ENCODE measurements at places on chromosomes 12 and 14.
A peak's percentile ranks its signal among the peaks of the same experiment; 100 is the strongest.

DNA sequence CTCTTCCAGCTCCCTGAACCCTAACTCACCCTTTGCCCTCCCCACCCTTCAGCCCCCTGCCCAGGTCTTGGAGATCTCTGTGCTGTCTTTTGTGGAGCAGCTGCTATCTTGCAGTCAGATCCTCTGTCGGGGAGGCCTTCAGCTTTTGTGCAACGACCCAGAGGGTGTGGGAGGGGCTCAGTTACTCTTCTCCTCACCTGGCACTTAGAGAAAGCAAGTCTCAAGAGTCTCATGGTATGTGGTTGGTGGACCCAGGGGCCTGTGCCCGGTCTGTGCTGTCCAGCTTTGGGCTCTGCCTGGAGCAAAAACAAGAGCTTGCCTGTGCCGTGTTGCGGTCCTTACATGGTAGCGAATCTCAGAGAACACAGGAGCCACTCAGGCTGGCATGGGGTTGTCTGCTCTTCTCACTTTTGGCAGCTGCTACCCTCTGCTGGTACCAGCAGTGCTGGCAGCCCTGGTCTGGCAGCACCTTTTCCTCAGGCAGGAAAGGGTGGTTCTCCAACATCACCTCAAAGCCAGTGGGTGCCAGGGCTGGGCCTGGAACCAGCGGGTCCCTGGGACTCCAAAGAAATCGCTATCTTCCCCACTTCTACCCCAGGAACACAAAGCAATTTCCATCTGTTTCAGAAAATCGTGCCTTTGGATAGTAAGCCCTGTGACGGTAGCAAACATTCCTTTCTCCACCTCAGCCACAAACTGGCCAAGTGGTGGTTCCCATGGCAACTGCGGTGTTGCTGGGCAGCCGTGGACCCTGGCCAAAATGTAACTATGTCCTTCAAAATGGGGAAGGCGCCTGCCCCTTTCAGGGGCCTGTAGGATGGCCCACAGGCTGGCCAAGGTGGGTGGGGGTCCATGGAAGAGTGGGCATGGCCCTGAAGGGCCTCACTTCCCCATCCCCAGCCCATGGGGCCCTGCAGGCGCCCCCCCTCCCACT, 90.0 kb downstream of the RIN3 start:
- DNase-seq: peak; percentile 56

- DNase-seq: peak; percentile 74
Observed at GRCh38 chr14:26200687-26201086, 397.1 kb downstream of the NOVA1 start.

DNA sequence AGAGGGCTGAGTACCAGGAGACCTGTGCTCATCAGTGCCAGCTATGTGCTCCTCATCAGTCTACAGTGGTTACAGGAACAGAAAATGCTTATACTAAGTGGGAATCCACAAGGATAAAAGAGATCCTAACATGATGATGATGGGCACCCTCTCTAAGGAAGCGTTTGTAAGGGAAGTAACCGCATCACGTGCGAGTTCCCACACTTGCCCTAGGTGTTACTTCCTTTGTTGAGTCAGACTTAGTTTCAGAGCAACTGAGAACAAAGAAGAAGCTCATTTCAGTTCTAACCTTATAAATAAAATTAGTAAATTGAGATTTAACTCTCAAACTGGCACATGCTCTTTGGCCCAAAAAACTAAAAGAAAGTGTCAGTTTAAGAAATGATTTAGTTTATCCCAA, 956.4 kb upstream of the TMEM132C start:
- no peak for DNase-seq

GRCh38 chr14:74938531-74939495, 15.8 kb upstream of the RPS6KL1 start:
- no peak for DNase-seq

DNA sequence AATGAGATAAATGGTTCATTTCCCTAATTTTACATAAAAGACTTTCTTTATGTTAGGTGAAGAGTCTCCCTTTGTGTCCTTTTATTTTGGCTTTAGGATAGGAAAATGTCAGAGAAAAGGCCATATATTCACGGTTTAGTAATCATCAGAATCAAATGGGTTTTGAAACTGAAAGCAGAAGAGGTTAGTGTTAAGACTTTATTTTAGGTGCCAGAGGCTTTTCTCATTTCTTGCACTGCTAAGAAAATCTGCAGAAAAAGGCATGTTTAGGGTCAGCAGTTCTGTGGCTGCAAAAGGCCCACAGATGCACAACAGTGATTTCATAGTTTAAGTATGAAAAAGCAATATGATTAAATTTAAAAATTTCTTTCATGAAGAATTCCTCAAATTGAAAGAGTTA, 80.4 kb upstream of the SINHCAF start:
- no peak for DNase-seq

DNA sequence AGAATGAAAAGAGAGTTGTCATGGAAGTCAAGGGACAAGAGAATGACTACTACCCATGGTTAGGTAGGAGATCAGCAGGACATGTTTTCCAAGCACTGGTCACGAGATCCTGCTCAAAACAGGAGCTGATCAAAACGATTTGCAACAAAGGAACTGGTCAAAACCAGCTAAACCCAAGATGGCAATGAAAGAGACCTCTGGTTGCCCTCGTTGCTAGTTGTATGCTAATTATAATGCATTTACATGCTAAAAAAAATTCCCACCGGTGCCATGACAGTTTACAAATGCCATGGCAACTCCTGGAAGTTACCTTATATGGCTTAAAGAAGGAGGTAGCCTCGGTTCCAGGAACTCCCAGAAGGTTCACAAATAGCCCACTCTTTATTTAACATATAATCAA, 95.0 kb upstream of the OTX2 start:
- no peak for DNase-seq

- peak; percentile 89 for DNase-seq
Observed at GRCh38 chr14:52328276-52328675, 14.2 kb downstream of the PTGER2 start.

DNA sequence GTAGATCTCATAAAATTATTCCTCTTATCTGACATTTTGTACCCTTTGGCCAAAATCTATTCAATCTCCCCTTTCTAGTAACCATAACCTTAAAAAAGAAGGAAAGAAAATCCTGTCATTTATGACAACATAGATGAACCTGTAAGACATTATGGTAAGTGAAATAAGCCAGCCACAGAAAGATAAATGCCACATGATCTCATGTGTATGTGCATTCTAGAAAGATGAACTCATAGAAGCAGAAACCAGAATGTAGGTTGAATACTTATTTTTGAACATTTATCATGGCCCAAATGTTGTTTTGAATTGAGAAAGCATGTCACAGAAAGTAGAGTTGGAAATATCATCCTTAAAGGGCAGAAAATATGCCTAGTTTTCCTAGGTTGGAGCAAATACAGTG, 1053.6 kb downstream of the SLC6A15 start:
- DNase-seq: peak; percentile 50

GRCh38 chr12:72077111-72077820, 138.6 kb downstream of the TPH2 start:
- no peak for DNase-seq

GRCh38 chr12:31034372-31034771, 39.3 kb upstream of the DDX11 start:
- DNase-seq: no peak

- no peak for DNase-seq
Observed at GRCh38 chr12:9127936-9128663, 12.4 kb upstream of the A2M start.

DNA sequence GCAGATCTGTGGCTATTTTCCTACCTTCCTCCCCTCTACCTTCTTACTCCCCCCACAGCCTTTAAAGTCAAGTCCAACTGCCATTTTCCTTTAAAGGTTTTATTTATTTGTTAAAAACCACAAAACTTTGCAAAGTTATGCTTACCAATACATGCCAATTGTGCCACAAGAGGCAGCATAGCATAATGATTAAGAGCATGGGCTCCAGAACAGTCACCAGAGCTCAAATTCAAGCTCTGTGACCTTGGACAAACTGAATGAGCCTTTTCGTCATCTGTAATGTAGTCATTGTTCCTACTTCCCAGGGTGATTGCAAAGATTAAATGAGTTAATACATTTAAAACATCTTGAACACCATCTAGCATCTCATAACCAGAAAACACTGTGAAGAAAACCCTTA, 13.0 kb upstream of the FMNL3 start:
- no peak for DNase-seq

DNA sequence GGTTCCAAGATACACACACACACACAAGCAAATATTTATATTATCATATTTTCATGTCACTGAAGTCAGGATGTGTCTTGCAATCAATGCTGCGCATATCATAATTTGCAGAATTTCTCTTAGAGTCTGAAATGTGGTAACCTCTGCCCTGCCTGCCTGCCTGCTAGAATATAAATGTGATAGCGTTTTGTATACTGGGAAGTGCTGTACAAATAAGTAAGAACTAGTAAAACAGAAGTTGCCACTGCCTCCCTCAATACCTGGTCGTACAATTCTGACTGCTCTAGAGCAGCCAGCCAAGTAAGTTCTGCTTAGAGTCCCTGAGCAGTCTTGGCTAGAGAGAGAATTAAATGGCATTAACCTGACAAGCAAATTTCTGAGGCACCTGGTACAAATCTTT, 83.9 kb upstream of the NTF3 start:
- DNase-seq: no peak

DNA sequence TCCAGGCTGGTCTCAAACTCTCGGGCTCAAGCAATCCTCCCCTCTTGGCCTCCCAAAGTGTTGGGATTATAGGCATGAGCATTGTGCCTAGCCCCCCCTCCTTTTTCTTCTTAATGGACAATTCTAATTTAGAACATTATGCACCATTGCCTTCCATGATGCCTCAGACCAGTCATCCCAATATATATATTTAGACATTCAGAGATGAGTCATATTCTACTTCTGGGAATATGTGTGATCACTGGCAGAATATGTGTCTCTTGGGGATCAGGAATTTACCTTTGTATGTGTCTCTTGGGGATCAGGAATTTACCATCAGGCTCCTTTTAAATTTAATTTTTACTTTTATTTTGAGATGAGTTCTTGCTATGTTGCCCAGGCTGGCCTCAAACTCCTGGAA, 7.5 kb upstream of the CCDC177 start:
- peak; percentile 61 for DNase-seq

- no peak for DNase-seq
Observed at GRCh38 chr12:121050725-121051124, 11.7 kb upstream of the OASL start.

- DNase-seq: peak; percentile 69
Observed at GRCh38 chr12:65868133-65868705, 43.9 kb downstream of the HMGA2 start.

DNA sequence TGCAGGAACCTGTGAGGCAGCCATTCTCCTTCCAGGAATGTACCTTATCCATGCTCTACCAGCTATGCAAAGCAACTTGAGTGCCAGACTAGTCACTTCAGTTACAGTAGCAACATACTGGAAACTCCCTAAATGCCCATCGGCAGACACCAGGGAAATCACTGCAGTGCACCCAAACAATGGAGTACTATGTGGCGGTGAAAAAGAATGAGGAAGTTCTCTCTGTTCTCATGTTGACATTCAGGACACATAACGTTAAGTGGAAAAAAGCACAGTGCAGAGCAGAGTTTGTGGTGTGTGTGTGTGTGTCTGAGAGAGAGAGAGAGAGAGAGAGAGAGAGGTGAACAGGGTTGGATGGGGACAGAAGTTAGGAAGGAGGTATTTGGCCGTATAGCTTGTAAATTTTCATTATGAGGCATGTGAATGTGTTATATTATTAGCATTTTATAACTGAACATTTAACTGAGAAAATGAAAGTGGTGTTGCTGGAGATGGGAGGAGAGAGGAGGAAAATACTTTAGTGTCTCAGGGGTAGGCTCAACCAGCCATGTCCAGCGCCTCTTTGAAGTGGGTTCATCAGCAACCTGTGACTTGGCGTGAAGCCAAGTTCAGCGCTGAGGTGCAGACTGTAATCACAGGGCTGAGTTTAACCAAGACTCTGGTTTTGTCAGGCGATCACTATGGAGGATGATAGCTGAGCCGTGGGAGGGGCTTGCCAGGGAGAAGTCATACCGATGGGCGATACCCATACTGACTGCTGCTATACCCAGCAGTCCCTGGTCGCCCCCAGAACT, 17.3 kb downstream of the TNFAIP2 start:
- DNase-seq: no peak

DNA sequence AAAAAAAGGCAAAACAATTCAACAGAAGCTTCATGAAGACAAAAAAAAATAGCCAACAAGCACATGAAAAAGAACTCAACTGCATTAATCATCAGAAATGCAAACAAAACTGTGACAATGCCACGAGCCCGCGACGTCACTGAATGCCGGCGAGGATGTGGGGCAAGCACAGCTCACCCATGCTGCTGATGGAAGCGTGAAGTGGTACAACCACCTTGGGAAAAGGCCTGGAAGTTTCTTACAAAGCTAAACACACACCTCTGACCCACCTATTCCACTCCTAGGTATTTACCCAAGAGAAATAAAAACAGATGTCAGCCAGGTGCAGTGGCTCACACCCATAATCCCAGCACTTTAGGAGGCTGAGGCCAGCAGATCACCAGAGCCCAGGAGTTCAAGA, 10.5 kb downstream of the BTBD6 start:
- peak; percentile 64 for DNase-seq

DNA sequence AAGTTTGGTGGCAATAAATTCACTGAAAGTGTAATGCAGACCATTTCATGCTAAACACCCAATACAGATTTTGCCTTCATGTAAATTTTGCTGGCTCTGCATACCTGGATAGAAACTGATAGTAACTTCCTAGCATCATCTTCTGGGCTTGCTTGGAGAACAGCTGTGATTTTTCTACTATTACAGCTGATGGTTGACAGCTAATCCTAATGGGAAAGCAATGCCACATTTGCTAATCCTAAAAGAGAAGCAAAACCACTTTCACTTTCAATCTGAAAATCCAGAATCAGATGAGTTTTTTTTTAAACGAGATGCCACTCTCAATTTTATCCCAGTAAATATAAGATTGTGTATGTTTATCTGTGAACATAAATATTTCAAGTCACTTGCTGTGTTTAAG, 1035.9 kb downstream of the TRHDE start:
- no peak for DNase-seq

GRCh38 chr14:87916886-87917275, 76.1 kb downstream of the GALC start:
- no peak for DNase-seq

GRCh38 chr12:113755098-113755497, 211.0 kb downstream of the RBM19 start:
- no peak for DNase-seq

DNA sequence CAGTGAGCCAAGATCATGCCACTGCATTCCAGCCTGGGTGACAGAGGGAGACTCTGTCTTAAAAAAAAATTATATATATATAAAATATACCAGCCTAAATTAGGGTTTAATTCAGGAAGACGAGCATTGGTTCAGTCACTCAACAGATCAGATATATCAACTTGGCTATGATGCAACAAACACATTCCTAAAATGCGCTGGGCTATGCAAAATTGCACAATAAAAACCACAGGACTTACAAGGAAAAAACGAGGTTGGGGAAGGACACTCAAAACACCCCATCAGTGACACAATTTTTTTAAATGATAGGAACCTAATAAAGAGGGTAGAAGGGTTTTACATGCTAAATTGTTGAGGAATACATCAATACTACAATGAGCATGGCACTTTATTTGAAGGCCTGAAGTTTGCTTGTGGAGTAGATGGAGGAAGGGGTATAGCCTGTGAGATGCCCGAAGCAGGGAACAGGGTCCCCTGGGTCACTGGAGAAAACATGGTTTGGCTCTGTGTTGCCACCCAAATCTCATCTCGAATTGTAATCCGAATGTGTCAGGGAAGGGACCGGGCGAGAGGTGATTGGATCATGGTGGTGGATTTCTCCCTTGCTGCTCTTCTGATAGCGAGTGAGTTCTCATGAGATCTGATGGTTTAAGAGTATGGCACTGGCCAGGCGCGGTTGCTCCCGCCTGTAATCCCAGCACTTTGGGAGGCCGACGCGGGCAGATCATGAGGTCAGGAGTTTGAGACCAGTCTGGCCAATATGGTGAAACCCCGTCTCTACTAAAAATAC, 71.2 kb downstream of the TNFAIP2 start:
- no peak for DNase-seq

- peak; percentile 43 for DNase-seq
Observed at GRCh38 chr14:77024171-77024691, 4.3 kb downstream of the IRF2BPL start.
